Pulmonary artery endothelial cell (primary cell): ENCODE measurements at places on chromosomes 6 and 20. TPM values are rescaled to one million over a fixed set of nuclear protein-coding genes. Genes with fewer than 3 reads are reported as not detected.

GRCh38 chr6:150646228-150646627 is 46.5 kb downstream of the PLEKHG1 start:
- DNase-seq = no peak

- no peak for DNase-seq
Measured at GRCh38 chr6:98395610-98396166, 438.7 kb upstream of the POU3F2 start.

DNA sequence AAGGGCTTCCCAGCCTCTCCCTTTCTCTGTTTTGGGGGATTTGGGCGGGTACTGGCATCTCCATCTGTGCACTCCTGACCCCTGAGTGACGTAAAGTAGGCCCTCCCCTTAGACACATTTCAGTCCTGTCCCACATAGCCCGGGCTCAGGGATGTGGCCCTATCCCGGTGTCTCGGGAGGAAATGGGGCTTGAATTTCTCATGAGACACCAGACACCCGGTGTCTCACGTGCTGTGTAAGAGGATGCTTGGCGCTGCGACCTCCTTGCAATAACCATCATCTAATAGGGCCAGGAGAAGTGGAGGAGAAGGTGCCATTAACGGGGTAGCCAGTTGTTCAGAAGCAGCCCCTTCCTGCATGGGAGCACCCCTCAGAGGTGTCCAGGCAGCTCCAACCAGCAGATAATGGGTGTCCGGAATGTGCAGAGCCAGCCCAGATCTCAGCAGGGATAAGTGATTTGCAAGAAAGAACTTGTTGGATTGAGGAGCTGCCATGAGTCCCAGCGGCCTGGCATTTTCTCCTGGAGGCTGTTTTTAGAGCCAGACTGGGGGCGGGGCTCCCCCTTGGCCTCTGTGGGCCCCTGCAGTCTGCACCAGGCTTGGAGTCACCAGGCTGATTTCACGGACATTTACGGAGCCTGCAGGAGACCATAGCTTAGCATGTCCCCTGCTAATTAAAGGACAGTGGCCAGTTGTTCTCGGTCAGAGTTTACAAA is 372.0 kb downstream of the PREX1 start:
- no peak for DNase-seq

- DNase-seq = no peak
Measured at GRCh38 chr6:128882560-128882959, 378 bp upstream of the LAMA2 start.

CRISP2 gene
- total RNA-seq = not detected in 2 replicates

- DNase-seq = no peak
Measured at GRCh38 chr20:46764068-46764467, 54.6 kb downstream of the SLC2A10 start.

DNA sequence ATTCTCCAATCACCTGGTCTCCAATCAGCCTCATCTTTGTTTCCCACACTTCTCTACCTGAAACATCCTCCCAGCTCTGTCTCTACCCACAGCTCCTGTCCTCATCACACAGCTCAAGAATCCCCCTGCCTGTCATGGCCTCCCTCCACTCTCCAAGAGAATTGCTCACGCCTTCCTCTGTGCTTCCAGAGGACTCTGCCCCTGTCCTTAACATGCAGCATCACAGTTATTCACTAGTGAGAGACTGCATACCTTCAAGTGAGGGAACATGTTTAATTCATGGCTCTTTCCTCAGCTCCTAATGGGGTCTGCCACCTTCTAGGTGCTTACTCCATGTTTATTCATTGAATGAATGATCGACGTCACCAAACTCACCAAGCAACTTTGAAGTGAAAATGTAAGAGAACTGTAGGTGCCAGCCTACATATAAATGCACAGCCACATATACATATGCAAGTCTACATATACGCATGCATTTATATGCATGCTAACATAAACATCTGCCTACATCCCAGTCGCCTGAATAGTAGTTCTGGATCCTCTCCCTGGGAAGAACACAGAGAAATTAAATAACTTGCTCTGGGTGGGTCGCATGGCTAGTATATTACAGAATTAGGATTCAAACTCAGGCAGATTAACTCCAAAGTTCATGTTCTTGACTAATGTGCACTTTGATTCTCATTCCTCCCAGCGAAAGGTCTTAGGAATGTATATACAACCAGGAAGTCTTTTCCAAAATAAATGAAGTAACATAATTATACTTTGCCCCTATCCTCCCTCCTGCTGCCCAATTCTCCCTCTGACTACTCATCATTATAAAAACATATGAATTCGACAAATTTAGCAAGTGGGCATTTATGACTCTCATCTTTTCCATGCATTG is 295.6 kb downstream of the MAFB start:
- no peak for DNase-seq

DNA sequence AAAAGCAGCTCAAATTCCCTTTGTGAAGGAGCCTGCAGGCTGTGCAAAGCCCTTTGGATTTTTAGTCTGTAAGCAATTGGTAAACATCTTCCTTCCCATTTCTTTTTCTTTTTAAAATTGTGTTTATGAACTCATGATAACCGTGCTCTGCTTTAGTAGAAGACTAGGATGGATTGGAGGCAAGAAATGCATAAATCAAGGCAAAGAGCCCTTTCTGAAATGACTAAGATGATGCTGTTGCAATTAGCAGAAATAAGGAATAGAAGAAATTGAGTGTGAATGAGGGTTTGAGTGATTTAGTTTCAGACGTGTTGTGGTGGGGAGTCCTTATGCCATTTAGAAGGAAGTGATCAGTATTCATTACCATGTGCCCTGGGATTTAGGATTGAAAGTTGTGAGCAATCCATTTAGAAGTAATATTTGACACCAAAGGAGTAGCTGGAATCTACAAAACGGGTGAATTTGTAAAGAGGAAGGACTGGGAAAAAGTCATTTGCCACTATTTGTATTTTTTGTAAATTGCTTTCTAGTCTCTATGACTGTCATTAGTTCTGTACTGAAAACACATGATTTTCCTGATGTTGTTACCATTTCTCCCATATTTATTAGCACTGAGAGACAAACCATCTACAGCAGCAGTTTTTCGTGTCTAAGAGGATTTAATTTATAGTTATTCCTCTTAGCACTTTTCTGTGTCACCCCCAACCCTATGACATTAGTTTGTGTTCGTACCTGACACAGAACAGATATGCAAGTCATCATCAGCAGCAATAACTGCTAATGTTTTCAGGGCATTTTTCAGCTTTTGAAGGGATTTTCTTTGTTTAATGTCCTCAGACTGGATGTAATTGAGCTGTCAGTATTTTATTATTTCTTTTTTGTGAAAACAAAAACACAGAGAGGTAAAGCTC is 265.0 kb downstream of the UTRN start:
- DNase-seq = no peak

DNA sequence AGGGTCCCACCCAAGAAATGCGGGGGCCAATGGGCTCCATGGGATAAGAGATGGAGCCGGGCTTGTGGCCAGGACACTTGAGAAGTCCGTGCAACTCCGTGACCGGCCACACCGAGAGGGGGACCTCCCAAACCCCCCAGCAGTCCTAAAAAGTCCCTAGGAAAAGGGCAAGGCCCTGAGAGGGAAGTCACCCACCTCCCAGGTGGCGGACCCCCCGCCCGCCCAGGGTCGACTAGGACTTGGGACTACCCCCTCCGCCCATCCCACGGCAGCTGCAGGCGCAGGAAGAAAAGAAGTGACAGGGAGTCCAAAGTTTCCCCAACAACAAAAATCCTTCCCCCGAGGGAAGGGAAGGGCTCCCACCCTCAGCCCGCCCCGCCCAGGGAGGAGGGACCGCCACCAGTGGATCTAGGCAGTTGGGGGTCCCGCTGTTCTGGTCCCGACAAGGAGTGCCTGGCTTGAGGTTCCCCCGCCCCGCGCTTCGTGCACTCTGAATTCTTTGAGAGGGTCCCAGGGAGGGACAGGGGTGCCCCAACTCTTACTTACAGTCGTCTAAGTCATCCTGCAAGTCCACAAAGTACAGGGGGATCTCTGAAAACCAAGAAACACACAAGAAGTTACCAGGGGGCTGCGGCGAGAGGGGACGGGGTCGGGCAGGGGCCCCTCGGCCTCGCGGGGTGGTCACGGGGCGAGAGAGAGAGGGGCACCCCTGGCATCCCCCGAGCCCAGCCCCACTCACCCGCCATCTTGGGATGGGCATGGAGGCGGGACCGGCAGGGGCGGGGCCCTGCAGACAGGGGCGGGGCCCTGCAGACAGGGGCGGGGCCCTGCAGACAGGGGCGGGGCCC is 611 bp upstream of the RAB22A start:
- DNase-seq = no peak

GRCh38 chr6:159931112-159931511 is 37.8 kb upstream of the IGF2R start:
- DNase-seq = no peak

DNA sequence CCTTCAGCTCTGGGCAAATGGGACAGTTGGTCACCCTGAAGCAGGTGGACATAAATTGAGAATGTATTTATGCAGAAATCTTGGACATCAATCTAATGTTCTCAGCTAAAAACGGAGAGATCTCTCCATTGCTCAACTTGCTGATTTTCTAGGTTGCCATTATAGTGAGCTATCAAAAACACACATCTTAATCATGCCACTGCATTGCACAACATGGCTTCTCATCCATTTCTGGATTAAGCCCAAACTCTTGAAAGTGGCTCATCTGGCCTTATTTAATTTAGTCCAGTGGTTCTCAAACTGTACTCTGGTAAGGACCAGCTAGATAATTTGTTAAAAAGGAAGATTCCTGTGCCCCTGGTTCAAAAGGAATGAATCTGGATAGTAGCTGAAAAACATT is 324.9 kb upstream of the CITED2 start:
- DNase-seq = no peak

DNA sequence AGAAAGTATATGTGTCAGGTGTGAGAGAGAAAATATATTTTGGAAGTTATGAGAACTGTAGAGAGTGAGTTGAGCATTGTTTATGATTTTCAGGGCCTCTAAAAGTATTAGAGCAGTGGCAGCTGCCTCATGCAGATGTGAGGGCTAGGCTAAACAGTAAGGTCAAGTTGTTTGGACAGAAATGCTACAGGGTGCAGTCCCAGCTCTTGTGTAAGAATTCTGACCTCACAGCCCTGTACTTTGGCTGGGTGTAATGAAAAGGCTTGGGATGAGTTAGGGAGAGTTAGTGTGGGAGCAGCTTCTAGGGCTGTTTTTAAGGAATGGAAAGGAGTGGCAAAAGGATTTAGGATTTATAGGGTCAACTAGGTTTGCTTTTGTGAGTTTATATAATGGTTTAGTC is 764.8 kb upstream of the ADGRB3 start:
- no peak for DNase-seq

DNA sequence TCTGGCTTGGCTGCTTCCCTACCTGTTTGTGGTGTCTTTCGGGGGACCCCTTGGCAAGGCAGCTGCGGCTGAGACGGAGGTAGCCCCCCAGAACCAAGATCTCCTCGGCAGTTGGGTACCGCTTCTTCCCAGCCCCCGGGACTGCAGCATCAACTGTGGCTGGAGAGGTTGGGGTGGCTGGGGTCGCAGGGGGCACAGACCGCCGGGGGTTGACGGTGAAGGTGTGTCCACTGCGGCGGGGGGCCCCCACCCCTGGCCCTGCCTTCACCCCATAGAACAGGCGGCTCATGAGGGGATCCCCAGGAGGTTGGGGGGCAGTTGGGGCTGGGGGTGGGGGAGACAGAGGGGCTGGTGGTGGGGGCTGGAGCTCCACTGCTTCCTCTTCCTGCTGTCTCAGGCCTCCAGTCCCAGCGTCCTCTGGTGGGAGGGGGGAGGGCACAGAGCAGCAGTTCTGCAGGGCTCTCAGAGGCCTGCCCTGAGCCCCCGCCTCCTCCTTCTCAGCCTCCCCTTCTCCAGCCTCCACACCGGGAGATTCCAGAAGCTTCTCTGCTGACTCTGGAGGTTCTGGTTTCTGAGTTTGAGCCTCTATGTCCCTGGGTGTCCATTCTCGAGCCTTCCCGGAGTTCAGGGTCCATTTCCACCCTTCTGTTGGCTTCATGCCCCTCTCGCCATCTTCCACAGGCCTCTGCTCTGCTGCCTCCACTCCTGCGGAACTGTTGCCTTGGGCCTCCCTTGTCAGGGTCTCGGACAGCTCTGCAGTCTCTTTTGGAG is 1.9 kb downstream of the PPP1R18 start:
- no peak for DNase-seq

DNA sequence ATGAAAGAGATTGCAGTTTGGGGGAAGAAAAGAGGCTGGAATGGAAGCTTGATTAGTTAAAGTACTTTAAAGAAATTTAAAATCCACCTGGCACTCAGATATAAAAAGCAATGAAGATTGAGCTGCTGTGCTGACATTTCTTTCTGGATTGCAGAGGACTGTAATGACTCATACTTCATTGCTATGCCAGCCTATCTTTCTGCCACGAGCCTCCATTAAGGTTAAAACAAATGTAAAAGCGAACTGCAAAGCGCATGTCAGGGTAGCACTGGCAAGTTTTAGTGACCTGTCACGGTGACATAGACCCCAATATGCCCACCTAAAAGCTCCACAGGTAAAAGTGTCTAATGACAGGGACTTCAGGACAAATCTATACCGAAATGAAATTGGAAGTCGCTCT is 449.6 kb downstream of the C6orf118 start:
- DNase-seq = no peak

DNA sequence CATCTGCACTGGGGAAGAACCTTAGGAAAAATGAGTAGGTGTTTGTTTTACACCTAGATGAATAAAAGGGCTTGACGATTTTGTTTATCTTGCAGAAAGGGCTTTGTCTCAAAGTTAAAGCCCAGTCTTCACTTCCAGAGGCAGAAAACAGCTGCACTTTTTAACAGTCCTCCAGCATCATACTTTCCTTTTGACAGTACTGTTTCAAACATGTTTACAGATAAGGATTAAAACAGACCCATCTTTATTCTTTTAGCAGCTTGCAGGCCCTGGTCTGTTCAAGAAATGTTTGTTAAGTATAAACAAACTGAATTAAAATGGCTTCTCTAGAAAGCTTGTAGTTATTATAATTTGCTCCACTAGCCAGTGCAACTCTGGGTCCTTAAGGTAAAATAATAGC is 374.2 kb downstream of the EPHA7 start:
- DNase-seq = no peak

FILIP1 gene
- total RNA-seq = 2.3 and 10.5 TPM in 2 replicates

GRCh38 chr6:102619585-102619984 is 1226.1 kb downstream of the GRIK2 start:
- no peak for DNase-seq

DNA sequence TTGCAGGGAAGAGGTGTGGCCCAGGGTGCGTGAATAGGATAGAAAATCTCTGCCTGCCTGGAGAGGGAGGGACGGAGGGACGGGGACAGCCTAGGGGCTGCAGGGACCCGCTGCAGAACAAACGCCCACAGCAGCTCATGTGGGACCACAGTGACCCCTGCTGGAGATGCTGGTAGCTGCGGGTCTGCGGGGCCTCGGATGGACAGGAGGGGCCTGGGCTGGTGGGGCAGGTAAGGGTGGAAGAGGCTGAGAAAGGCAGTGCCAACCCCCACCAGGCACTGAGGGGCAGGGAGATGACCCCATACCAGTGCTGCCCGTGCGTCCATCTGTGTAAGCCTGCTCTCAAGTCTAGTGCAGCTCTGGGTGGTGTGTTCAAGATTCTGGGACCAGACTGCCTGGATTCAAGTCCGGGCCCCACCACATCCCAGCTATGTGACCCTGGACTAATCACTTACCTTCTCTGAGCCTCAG is 39.4 kb downstream of the KIAA1755 start:
- no peak for DNase-seq
